ENCODE measurements at places on chromosomes 6 and 20.

- no peak for DNase-seq
These were observed 56.3 kb downstream of the HLA-DPB1 start for GRCh38 chr6:33132081-33132524.

DNA sequence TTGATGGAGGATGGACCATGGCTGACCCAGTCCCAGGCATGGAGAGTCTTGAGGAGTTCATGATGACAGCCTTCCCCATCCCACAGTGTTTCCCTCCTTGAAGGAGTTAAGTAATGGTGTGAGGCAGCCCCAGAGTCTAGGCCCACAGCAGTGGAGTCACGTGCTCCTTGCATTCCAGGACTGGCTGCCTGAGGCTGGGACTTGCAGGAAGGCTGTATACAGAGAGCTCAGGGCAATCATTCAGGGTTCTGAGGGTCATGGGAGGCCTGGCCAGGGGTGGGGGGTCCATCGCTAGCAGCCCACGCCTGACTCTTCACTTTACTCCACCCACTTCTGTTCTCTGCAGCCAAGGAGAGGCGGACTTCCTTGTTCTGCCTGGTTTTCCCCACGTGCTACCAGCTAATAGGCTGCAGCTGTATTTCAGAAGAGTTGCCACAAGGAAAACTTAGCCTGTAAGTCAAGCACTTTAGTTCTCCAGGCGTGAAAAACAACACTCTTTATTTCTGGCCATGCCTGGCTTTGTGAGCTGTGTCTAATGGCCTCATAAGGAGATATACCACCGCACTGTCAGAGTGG is 272.5 kb downstream of the DHX35 start:
- no peak for DNase-seq

- DNase-seq, result no peak
These were observed 65.2 kb downstream of the THBS2 start for GRCh38 chr6:169188475-169188874.

GRCh38 chr6:100491952-100492670 is 27.4 kb upstream of the SIM1 start:
- no peak for DNase-seq

- DNase-seq, result no peak
These were observed 188.5 kb upstream of the PMEPA1 start for GRCh38 chr20:57898332-57898731.

- DNase-seq, result peak; percentile 67
These were observed 90.5 kb downstream of the SAMD3 start for GRCh38 chr6:130132286-130132701.

- no peak for DNase-seq
These were observed 15.1 kb upstream of the RIPK1 start for GRCh38 chr6:3053231-3053508.

- no peak for DNase-seq
These were observed 79.0 kb downstream of the IPCEF1 start for GRCh38 chr6:154277629-154278017.

DNA sequence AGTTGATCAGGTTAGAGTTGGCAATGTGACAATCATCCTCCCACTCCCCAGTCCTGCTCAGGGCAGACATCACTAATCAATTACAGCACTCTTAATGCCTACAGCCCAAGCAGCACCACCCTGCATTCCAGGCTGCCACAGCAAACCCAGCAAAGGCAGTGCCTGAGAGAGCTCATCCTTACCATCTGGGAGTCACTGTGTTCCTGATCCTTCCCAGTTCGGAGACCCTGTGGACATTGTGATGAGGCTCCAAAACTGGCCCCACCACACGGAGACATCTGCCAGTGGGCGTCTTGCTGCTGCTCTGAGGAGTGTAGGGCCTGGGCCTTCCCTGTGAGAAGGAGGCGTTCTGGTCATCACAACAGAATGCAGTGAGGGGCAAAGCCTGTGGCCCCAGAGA is 216.5 kb upstream of the CST7 start:
- no peak for DNase-seq

DNA sequence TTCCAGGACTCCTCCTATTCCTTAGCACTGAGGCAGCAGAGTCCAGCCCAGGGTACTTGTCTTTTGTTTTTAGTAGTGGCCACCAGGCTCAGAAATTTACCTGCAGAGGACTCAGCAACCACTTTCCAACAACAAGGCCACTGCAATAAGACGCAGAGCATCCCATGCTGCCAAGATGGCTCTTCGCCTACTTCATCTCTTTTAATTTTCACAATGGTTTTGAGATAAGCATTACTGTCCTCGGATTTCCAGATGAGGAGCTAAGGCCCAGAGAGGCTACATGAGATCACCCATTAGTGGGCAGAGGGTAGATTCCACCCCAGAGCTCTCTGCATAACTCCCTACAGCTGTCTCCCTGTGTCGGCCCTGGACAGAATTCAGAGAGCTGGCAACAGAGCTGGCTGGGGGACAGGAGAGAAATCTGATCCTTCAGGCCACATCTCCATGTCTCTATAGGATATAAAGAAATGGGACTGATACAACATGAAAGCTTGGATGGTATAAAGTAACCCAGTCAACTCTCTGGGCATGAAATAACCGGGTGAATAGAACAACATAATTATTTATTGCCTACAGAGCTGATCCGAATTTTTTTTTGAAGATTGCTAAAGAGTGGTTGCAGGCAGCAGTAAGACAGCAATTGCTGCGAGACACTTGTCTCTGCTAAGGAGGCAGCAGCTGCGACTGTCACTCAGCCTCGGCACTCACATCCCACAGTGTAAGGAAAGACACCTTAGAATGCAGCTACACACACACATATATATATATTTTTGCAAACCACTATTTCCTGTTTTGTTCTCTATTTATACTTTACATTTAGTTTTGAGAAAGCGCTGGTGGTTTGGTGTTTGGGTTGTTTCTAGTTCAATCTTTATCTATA is 37.2 kb downstream of the SCML4 start:
- DNase-seq, result peak; percentile 65

- no peak for DNase-seq
These were observed 175.7 kb upstream of the SULF2 start for GRCh38 chr20:47960769-47961541.

GRCh38 chr6:16514249-16514648 is 247.0 kb downstream of the ATXN1 start:
- peak; percentile 23 for DNase-seq

GRCh38 chr20:13099676-13100075 is 90.9 kb downstream of the SPTLC3 start:
- no peak for DNase-seq

GRCh38 chr6:41967312-41968287 is 26.0 kb upstream of the CCND3 start:
- no peak for DNase-seq

DNA sequence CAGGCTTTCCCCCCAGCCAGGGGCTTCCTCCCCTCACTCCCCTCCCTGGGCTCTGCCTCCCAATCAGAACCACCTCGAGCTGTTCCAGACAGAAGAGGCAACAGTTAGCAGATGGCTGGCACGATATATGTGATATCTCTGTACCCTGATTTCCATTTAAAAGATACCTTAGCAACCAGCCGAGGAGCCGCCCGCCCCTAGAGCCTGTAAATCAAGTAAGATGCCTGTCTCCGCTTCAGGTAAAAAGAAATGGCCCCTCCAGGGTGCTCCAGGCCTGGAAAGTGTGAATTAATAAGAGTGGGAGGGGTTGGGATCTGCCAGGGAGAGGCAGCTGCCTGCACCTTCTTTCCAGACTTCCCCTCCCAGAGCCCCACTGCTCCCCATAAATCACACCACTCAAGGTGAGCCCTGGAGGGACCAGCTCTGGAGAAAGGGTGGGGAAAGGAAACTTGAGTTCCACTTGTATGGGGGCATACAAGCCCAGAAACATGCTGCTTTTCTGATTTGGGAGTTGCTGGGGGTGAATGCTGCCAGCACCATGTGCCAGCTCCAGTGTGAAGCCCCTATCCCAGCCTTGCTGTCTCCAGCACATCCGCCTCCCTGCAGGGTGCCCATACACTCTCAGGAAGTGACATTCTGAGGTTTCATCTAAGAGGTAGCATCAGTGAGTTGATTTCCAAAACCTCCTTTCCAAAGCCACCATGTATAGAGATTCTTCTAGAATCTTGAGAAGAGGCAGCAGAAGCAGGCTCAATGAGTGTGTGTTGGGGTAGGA is 148.0 kb downstream of the LRFN2 start:
- no peak for DNase-seq

GRCh38 chr6:137247724-137248123 is 28.5 kb upstream of the IFNGR1 start:
- DNase-seq, result no peak

- no peak for DNase-seq
These were observed 5.1 kb downstream of the MTRES1 start for GRCh38 chr6:107033126-107033525.

DNA sequence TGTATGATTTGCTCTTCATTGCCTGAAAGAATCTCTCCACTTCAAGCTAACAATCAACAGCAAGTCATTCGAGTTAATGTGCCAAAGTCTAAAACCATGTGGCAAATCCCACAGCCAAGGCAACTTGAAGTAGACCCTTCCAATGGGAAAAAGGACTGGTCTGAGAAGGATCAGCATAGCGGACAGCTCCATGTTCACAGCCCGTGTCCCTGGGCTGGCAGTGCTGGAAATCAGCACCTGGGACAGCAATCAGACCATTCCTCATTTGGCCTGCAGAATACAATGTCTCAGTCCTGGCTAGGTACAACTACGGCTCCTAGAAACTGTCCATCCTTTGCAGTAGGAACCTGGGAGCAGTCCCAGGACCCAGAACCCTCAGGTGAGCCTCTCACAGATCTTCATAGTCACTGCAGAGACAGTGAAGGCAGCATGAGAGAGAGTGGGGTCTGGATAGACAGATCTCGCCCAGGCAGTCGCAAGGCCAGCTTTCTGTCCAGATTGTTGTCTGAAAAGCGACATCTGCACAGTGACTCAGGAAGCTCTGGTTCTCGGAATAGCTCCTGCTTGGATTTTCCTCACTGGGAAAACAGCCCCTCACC is 1.1 kb downstream of the GJA10 start:
- no peak for DNase-seq

DNA sequence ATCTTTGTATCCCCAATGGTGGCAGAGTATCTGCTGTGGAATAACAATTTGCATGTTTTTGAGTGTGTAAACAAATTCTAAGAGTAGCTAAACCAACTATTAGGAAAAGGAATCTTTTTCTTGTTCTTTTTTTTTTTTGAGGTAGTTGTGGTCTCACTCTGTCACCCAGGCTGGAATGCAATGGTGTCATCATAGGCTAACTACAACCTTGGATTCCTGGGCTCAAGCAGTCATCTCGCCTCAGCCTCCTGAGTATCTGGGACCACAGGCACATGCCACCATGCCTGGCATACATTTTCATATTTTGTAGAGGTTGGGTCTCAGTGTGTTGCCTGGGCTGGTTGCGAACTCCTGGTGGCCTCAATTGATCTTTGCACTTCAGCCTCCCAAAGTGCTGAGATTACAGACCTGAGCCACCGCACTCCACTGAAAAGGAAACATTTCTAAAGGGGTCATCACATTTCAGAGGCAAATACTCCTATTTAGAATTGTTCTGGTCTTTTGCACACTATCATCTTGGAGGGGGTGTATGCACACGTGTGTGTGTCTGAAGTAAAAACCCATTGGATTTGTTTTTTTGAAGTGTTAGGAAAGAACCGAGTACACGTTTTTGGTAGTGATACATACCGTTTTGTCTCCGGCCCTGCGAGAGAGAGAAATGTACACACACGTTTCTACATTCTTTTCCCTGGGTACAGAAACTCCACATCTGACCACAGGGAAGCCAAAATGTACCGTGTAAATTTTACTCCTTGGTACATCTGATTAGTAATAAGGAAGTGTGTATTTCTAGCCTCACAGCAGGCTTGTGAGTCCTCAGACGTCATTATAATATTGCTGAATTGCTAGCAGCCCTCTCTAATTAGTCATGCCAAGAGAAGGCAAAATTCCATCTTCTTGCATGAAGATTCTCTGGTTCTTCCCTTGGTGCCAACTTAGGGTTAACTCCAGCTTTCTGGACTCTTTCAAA is 183.6 kb downstream of the JARID2 start:
- DNase-seq, result no peak

DNA sequence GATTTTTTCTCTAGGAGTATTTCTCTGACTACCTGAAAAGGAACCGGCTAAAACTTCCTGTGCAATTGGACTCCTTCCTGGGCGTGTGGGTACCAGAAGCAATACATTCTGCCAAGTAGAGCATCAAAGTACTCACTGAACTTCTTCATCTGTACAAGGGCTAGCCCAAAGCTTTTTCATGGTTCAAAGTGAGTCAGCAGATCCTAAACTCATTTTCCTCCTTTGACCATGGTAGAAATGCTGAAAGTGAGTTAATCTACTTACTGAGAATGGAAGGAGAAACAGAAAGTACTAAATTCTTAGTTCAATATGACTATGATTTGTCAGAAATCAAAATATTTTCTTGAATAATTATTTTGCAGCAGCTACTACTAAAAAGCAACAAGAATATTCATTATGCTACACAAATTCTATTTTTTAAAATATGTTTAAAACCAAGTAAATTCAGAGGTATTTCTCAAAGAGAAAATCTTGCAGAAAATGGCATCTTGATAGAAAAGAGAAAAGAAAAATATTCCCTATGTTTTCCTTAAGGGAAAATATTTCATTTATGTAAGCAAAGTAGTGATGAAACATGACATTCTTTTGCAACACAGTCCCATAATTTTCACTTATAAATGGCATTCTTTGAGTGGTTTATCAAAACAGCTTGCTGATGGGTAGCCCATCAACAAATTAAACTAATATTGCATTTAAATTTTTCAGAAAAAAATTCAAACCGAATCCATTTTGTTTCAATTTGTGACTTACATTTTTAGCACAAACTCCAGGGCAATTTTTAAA is 3.7 kb upstream of the BEND6 start:
- no peak for DNase-seq

DNA sequence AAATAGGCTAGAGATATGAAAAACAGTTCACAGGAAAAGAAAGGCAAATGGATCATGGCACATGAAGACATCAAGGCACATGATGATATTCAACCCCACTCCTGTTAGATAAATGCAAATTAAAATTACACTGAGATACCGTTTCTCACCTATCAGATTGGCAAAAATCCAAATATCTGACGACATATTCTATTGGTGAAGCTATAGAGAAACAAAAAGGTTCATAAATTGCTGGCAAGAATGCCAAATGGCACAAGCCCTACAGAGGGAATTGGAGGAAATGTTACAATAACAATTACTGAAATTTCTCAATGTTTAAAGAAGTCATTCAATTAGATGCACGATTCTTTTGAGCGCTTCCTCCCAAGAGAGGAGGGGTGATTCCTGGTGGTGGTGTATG is 45.3 kb upstream of the DSN1 start:
- DNase-seq, result no peak

All from CD4-positive, alpha-beta T cell treated with Interleukin-6 at 100 ng/mL for 8 hours (primary cell).